ENCODE measurements at places on chromosomes 5 and 9.
A peak's percentile ranks its signal among the peaks of the same experiment; 100 is the strongest.

- DNase-seq: no peak
Observed at GRCh38 chr5:97134634-97135033, 7.8 kb downstream of the LIX1 start.

GRCh38 chr5:33049842-33050241 lies 338.7 kb downstream of the NPR3 start:
- DNase-seq: no peak

DNA sequence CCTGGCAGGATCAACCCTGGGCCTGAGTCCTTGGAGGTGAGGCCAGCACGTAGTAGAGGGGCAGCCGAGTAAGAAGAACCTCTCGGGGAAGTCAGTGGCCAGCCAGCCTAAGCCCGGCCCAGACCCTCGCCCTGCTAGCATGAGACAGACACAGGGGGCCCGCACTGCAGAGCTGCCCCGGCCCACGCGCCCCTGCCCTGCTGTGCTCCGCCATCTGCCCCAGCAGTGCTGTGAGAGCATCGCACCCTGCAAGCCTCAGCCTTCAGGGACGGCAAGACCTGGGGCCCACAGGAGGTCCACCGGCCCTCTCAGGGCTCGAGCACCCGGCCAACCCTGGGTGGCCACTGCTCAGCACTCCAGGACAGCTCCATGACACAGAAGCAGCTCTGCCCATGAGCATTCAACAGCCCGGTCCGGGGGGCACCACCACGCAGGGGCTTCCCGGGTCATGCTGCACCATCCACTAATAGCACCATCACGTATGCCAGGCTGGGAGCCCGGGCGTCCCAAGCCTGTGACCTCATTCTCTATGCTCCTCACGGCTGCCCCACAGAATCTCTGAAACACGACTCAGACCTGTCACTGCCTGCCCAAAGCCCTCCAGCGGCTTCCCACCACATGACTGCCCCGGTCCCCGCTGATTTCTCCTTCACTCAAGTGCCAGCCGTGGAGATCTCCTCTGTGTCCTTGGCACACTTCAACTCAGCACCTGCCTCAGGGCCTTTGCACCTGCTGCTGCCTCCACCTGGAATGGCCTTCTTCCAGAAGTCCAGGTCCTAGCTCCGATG lies 38.1 kb downstream of the ADAMTS2 start:
- DNase-seq: no peak

GRCh38 chr9:129987047-129987446 lies 55.9 kb downstream of the FNBP1 start:
- DNase-seq: no peak

DNA sequence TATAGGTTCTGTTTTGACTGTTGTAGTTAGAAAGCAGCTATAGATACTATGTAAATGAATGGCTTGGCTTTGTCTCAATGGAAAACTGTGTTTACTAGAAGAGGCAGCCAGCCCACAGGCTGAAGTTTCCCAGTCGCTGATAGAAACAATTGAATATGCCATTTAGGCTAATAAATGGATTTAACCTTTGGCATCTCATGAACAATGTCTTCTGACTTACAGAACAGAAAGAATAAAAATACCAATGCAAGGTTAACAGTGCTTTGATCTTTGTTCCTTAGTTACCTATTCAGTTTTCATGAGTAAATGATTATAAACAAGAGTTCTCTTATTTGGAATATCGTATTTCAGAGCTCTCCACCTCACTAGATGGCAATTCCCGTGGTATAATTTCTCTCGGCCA lies 120.6 kb downstream of the PAM start:
- DNase-seq: no peak

DNA sequence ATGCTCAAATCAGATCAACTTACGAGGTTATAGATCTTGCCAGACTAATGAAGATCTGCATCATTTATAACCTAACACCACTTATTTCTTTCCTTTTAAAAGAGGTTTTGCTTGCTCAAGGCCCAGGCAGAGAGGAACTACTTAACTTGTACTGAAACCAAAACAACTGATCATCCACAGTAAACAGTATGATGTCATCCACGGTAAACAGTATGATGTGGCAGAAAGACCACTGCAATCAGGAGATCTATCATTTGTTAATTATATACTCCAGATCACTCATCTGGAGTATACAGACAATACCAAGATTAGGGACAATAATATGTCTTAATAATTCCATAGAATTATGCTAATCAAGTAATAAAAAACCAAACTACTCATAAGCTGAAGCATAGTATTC lies 116.8 kb downstream of the ADAMTS6 start:
- no peak for DNase-seq

DNA sequence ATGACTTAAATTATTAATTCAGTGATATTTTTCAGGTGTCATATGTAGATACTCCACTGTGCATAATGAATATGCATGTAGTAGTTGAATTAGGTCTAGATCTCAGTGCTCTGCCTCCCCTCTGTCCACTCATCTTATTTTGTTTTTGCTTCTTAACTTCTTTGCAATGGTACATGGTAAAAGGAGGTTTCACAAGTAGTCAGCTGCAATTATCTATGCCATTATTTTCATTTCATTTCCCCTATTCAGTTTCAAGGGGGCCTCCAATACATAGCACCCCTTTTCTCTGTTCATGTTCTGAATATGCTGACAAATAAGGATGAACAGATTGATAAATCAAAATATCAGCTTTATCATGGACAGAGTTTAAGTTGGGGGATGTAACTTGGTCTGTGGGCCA lies 511.6 kb upstream of the ZNF608 start:
- no peak for DNase-seq

DNA sequence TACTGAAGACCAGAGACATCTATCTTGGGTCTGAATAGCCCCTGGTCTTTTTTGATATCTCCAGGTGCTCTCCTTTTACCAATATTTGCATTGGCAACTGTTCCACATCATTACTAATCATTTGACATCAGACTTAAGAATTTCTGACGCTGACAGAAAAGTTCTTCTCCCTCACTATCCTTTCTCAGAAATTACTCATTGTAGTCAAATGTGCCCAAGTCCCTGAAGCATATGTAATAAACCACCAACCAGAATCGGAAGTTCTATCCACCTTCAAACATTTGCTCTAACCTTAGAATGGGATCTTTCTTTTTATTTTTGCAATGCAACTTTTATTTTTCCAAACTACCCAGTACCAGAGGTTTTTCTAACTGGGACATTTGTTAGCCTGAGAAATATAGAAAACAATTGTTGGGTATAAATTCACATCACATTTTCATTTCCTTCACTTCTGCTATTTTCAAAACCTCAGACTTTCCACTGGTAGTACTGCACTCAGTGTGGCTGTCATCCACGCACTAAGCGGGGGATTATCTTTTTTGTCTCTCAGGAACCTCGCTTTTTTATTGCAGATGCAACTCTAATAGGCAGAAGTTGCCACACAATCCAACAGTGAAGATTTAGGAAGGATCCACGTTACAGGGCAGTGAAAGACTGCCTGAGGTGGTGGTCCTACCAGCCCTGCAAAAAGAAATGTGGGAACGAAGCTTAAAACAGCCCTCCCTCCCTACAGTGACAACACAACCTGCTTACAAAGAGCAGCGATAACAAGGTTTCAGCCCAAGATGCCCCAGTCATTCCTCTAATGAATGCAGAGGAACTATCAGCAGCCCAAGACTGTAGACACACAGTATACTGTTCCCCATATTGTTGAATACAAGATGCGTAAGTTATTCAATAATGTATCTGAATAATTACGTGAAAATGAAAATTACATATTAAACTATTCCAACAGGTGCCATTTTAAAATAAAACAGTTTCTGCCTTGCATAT lies 201.2 kb downstream of the EBF1 start:
- DNase-seq: no peak

GRCh38 chr5:140239939-140240700 lies 62.8 kb downstream of the PFDN1 start:
- peak; percentile 67 for DNase-seq

DNA sequence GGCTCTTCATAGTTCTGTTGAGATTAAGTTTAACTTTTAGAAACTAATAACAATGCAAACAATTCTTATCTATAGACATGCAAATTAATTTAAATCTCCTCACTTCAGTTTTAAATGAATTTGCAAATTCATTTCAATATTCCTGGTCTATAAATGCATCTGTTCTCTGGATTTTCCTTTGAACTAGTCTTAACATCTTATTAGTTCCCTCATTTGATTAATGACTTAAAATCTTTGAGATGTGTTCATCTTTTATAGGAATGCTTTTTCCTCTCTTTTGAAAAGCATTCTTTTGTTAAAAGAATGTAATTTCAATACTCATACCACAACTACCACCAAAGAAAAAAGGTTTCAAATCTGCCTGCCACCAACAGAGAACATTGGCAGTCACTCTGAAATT lies 169.4 kb downstream of the RASEF start:
- DNase-seq: no peak

DNA sequence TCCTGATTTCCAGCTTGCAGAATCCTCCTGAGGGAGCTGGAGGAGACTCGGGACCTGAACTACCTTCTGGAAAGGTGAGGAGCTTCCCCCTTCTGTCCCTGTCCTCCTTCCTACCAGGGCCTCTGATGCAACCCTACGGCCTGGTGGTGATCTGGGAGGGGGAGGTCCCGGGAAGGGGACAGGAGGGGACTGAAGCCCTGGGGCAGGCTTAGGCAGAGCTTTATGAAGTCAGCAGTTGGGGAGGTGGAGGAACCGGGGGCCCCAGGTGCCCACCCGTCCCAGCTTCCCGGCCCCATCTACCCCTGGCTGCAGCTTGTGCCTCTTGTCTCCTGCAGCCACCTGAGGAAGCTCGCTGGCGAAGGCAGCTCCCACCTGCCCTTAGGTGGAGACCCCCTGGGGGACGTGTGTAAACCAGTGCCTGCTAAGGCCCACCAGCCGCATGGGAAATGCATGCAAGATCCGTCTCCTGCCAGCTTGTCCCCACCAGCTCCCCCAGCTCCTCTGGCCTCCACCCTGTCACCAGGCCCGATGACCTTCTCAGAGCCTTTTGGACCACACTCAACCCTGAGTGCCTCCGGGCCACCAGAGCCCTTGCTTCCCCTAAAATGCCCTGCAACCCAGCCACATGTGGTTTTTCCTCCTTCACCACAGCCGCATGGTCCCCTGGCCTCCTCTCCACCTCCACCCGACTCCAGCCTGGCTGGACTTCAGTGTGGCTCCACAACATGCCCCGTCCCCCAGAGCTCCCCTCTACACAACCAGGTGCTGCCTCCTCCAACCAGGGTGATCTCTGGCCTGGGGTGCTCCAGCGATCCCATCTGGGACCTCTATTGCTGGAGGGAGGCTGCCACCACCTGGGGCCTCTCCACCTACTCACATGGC lies 2.1 kb downstream of the SPATA31E1 start:
- no peak for DNase-seq

- DNase-seq: peak; percentile 30
Observed at GRCh38 chr5:146103594-146103993, 1.8 kb downstream of the PLAC8L1 start.

DNA sequence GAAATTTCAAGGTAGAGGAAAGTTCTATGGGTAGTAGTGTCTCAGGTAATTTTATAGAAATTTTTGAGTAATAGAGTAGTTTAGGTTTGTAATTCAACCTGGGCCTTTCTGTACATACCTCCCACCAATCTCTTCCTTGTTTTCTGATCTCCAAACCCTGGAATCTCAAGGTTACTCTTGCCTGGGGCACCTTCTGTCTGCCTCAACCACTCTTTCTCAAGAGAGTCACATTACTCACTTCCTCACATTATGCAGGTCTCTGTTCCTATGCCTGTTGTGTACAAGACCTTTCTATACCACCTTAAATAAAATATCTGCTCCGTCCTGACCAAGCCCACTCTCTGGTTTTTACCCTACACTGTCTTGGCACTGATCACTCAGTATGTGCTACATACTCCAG lies 412.6 kb upstream of the CTNND2 start:
- no peak for DNase-seq

DNA sequence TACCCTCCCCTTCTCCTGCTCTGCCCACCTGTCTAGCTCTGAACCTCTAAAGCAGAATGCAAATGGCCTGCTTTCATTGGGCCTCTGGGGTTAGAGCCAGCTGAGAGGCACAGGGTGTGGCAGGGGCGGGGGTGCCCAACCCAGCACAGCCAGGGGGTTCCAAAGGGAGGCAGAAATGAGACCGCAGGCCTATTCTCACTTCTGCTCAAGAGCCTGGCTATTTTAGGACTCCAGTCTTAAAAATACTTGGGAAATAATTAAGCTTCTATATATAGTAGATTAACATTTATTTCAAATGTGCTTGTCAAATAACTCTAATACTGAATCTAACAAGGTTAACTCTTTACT lies 5.7 kb downstream of the QSOX2 start:
- DNase-seq: peak; percentile 13

- peak; percentile 10 for DNase-seq
Observed at GRCh38 chr5:57405984-57406383, 76.6 kb downstream of the ACTBL2 start.

DNA sequence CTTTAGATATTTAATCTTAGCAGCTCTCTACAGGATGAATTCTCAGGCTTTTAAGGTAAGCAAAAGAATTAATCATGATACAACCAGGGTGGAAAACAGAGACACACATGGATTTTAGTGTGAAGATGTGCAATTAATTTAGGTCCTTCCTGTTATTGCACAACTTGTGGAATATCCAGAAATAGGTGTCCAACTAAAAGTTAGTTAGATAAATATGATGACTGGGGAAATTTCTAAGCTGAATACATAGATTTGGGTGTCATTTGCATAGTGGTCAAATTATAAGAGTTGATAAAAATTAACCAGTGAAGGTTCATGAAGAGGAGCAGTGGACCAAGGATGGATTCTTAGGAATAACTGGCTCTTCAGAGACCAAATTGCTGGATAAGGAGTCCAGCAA lies 266.1 kb downstream of the PRR16 start:
- no peak for DNase-seq

- no peak for DNase-seq
Observed at GRCh38 chr5:83220331-83220730, 143.0 kb downstream of the XRCC4 start.

- peak; percentile 65 for DNase-seq
Observed at GRCh38 chr5:110757118-110757729, 18.4 kb downstream of the SLC25A46 start.

GRCh38 chr9:87696641-87697040 lies 29.3 kb upstream of the CTSL start:
- DNase-seq: no peak

GRCh38 chr5:82104872-82105271 lies 133.0 kb downstream of the ATG10 start:
- no peak for DNase-seq

DNA sequence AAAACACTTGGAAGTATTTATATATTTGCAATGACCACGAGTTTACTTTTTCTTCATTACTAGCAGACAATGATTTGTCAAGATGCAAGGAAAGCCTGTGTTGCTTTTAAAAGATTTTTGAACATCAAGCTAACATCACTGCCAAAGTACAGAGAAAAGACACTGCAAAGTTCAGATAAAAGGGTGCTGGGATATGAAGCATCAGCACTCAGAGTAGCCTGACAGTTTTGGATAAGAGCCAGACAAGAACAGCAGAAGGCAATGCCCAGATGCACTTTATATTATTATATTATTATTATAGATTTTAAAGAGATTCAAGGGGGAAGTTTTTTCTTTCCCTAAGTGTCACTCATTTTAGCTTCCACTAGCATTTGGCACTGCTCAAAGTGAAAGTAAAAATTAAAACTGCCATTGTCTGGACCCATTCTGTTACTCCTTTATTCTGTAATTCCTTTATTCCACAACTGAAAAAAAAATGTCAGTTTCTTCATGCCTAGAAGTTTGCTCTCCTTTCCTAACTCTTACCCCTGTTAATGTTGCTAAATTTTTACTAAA lies 240.6 kb downstream of the EFNA5 start:
- DNase-seq: no peak
